ENCODE measurements at places on chromosomes 3 and 15.

DNA sequence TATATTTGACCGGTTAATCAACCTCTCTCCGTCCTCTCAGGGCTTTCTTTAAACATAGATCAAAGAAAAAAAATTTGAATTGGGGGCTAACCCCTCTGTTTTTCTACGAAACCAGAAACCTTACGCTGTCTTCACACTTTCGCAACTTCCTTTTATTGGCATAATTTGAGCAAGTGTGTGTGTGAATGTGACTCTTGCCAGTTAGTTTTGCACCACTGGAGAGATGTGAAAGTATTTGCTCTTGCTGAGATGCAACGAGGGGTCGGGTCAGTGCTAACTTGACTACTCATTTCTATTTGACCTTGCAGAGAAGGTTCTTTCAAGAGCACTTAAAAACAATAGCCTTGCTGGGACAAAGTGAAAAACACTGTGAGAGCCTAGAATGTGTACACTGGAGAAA, 81.2 kb downstream of the FAM43A start:
- DNase-seq, result no peak

DNA sequence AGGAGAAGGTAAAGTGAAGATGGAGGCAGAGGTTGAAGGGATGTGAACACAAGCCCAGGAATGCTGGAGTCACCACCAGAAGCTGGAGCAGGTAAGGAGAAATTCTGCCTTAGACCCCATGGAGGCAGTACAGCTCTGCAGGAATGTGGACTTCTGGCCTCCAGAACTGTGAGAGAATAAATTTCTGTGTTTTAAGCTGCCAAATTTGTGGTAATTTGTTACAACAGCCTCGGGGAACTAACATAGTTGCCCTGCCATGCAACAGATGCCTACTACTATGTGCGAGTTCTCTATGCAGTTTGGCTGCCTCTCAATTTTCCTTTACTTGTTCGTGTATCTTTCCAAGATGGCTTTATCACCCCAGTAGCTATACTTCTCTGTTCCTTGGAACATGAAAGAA, 394.1 kb downstream of the TUSC7 start:
- no peak for DNase-seq

GRCh38 chr3:111808439-111808838, 50.6 kb upstream of the PHLDB2 start:
- DNase-seq, result no peak

DNA sequence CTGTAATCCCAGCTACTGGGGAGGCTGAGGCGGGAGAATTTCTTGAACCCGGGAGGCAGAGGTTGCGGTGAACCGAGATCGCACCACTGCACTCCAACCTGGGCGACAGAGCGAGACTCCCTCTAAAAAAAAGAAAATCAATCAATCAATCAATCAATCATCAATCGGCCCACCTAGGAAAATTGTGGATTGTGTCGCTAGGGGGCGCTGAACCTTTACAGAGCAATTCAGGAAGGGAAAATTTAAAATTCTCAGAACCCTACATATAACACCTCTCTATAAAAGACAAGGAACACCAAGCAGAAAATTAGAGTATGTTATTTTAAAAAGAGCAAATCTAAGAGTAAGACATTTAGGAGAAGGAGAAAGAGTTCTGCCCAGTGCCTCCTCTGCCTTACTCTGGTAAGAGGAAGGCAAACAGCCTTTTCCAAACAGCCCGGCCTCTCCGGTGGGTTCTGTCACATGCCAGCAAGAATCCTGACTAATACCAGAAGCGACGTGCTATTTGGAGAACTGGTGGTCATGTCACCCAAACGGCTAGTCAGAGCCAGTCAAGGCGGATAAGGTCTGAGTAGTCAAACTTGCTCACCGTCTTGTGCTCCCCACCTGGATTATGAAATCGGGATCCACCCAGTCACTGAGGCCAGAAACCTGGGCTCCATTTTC, 22.3 kb upstream of the SMCO1 start:
- no peak for DNase-seq

DNA sequence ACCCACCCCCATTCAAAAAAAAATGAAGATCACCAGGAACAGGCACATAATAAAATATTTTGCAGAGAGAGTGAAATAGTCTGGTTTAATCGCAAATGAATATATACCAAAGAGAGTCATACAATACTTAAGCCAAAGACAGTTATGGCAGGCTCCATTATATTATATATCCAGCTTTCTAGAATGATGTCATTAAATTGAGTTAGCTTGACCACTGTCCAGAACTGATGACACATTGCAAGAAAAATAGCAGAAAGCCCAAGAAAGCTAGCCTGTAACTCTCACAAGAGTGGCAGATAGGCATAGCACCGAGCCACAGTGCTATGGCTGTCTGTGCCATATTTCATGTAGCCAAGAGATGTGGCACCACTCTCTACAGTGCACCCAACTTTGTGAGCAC, 231.9 kb upstream of the SEMA6D start:
- no peak for DNase-seq

DNA sequence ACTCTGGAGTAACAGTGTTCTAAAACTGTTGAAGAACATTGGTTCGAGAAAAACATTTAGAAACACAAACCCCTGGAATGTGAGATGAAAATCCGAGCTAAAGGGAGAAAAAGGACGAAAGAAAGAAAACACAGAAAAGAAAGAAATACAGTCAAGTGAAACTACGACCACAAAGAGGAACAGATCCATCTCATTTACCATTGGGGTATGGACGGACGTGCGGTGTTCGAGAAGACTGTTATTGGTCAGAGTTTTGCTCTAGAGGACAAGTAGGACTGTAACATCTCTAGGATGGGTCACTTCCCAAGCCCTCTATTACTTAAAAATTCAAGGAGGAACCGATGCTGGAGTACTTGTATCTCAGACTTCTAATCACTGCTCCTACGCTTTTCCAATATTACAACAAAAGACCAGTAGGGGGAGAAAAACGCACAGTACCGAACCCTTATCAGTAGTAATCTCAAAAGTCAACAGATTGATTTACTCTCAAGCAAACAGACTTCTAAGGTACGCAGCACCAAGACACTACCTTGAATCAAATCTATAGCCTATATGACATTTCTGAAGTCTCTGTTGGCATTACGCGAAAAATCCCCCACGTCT, 1.1 kb upstream of the PIK3CA start:
- peak; percentile 81 for DNase-seq

DNA sequence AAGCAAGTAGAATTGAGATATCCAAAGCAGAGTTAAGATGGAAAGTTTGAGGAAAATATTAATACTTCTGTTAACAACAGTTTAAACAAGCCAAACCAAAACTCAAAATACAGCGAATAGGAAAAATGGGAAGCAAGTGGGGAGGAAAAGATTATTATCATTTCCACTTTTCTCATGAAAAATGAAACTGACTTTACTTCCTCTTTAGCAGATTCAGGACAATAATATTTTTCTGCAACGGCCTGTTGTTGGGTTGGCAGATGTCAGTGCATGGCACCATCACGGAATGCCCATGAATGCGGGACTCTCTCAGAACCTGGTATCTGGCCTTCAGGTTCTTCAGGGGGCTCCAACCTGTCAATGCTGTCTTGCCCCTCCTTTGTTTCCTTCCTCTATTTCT, 11.1 kb downstream of the ANKUB1 start:
- DNase-seq, result no peak

GRCh38 chr3:138043266-138044029, 33.5 kb downstream of the CLDN18 start:
- no peak for DNase-seq

DNA sequence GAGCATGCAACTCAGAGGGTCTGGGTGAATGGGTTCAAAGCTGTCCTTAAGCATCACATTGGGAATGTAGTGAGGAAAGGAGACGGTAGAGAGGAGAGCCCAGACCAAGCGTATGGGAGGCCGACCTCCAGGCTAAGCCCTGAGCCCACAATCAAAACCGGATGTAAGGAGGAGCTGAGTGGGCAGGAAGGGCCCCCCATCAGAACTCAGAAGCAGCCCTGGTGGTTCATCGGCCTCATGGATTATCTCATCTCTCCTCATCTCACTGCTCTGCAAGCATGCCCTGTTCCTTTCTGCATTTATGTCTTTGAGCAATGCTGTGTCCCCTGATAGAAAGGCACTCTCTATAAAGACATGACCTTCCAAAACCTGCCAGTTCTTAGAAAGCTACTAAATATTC, 6.2 kb downstream of the HDC start:
- DNase-seq, result no peak

- DNase-seq, result no peak
Measured at GRCh38 chr3:78506061-78506460, 1261.7 kb downstream of the ROBO1 start.
